ENCODE measurements at places on chromosomes 12 and 14. TPM values are rescaled to one million over a fixed set of nuclear protein-coding genes. Genes with fewer than 3 reads are reported as not detected.

- DNase-seq: peak; percentile 69
Observed at GRCh38 chr12:60977966-60978365, 1282.2 kb upstream of the USP15 start.

- DNase-seq: no peak
Observed at GRCh38 chr12:15581006-15581405, 208.2 kb downstream of the EPS8 start.

DNA sequence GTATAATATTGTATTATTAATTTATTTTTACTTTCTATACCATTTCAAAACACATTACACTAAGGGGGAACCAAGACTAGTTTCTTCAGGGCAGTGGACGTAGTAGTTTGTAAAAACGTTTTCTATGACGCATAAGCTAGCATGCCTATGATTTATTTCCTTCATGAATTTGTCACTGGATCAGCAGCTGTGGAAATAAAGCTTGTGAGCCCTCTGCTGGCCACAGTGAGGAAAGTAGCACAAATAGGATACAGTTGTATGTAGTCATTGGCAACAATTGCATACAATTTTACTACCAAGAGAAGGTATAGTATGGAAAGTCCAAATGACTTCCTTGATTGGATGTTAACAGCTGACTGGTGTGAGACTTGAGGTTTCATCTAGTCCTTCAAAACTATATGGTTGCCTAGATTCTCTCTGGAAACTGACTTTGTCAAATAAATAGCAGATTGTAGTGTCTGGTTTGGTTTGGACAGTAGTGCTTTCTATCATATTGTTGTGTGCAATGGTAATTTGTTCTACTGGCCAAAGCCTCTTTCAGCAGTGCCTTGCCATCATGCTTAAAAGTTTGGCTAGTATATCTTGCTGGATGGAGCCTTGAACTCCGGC, 24.3 kb upstream of the PLEKHD1 start:
- peak; percentile 64 for DNase-seq

- DNase-seq: no peak
Observed at GRCh38 chr14:23097786-23098185, 2.5 kb downstream of the C14orf119 start.

DNA sequence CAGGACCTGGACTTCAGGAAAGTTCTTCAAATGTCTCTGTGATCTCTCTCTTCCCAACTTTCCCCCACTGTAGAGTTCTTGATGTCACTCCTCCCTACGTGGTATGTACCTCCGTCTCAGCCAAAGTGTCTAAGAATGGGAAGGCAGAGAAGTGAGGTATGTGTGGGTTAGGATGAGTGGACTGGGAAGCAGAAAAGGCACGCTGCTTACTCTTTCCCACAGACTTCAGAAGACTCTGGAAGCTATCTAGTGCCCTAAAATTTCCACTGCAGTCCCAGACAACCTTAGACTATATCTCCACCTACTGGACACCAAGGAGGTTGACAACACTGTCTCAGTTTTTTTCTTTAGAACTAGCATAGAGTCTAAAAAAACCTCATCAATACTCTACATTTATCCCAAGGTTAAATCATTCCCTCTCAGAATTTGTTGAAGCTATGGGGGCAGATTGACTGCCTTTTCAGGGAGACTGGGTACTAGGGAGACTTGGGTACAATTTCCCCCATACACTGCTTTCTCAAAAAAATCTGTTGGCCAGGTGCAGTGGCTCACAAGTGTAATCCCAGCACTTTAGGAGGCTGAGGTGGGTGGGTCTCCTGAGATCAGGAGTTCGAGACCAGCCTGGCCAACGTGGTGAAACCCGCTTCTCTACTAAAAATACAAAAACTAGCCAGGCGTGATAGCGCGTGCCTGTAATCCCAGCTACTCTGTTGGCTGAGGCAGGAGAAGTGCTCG, 20.6 kb upstream of the ITGA5 start:
- peak; percentile 64 for DNase-seq

DNA sequence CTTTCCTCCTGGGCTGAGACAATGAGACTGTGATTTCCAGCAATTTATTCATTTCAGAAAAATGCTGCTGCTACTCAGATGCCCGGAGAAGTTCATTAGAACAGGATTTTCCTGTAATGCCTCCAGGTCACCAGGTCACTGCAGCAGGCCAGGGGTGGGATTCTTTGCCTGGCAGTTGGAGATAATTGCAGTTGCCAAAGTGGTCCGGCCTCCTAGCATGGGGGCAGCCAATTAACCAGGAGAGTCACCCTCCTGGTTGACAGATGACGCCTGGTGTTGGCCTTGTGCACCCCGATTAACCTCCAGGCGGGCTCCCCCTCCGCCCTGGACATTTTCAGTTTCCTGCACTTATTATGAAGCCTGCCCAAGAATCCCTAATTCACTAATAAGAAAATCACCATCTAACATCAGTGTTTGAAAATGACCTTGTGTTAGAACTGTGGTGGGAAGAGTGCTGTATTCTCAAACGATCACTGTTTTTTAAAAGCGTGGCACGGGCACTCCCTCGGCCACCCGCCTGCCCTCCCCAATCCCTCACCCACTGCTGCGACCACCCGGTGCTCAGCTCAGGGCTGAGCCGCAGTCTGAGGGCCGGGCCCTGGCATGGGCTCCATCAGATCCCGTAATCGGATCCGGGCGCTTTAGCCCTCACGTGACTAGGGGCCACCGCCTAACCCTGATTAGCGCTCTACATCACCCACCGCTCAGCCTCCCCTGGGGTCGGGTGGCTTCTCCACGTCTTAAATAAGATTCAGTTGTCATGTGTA, 12.9 kb downstream of the RIMBP2 start:
- DNase-seq: peak; percentile 43

- DNase-seq: no peak
Observed at GRCh38 chr12:54587315-54587873, 1.1 kb downstream of the PPP1R1A start.

- DNase-seq: no peak
Observed at GRCh38 chr12:12488823-12489550, 73.7 kb downstream of the DUSP16 start.

- DNase-seq: peak; percentile 45
Observed at GRCh38 chr14:75230140-75230792, 48.4 kb upstream of the FOS start.

- DNase-seq: no peak
Observed at GRCh38 chr12:6823182-6824084, 1.8 kb downstream of the GPR162 start.

DNA sequence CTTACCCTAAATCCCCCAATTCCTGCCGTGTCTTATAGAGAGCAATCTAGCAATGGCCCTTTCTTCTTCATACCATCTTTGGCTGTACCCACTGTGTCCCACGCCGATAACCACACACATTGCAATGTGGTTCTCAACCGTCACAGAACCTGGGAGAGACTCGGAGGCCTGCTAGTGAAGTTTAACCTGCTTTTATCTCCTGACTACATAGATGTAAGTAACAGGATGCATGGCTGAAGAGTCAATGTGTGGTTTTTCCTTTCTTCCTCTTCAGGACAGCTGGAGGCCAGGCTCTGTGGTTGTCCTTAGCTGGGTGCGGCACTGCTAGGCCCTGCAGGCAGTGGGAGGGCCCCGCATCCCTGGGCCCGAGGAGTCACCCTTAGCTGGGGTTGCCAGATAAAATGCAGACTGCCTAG, 51.3 kb downstream of the ZNF664 start:
- no peak for DNase-seq

GRCh38 chr14:62187265-62187664, 425.0 kb downstream of the SNAPC1 start:
- DNase-seq: peak; percentile 72

DNA sequence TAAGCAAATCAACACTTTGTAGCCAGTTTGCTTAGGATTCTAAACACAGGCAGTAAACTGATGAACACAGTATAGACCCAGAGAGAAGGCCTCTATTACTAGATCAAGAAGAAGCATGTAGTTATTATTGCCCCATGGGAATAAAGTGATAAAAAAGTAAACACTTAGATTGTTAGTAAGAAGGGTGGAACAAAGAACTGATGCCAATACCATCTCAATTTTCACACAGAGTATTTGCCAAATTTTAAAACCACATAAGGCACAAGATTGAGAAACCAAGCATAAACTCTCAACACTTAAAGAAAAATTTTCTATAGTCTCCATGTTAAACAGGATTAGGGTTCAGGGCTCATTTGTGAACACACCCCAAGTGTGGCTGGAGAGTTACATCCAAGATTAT, 77.0 kb upstream of the SYT1 start:
- no peak for DNase-seq

GRCh38 chr12:130337488-130338303, at the start of gene PIWIL1:
Gene PIWIL1, plus strand, starts transcription at chr12:130337887. Its CDS starts 4,705 bp downstream, at chr12:130342592.
- DNase-seq: no peak

GRCh38 chr12:91817517-91817916, 328.1 kb downstream of the BTG1 start:
- DNase-seq: no peak

The SERPINA1 gene
- 0.13 TPM for total RNA-seq

The TMX1 gene
- total RNA-seq: 96.4 TPM

Data from neural progenitor cell (in vitro differentiated cells).